Calu3 (cell line): ENCODE measurements at places on chromosomes 13 and 19. TPM values are rescaled to one million over a fixed set of nuclear protein-coding genes. Genes with fewer than 3 reads are reported as not detected.

GRCh38 chr13:29709407-29710069, 114.0 kb upstream of the SLC7A1 start:
- no peak overlapping the region for H3K4me3 ChIP-seq
- no peaks in the 10 kb centered on the region for H3K36me3 ChIP-seq
- peaks cover 31% of the 10 kb centered on the region for H3K27me3 ChIP-seq
- H3K4me1 ChIP-seq, result no peaks in the 10 kb centered on the region

- no peaks in the 10 kb centered on the region for H3K27me3 ChIP-seq
- peaks cover 55% of the 10 kb centered on the region for H3K4me1 ChIP-seq
- peak; percentile 41 for DNase-seq
- peak overlapping the region; percentile 82 for H3K4me3 ChIP-seq
- H3K27ac ChIP-seq, result peak overlapping the region; percentile 72
Observed at GRCh38 chr19:51689751-51690453, 3.2 kb upstream of the SPACA6 start.

Gene DHDH
- total RNA-seq, result 2.1 and 5.3 TPM in 2 replicates

GRCh38 chr19:55070466-55071128, 5.1 kb upstream of the EPS8L1 start:
- H3K4me3 ChIP-seq, result peak overlapping the region; percentile 7
- peaks cover 13% of the 10 kb centered on the region for H3K27me3 ChIP-seq
- H3K4me1 ChIP-seq, result peaks cover 38% of the 10 kb centered on the region
- H3K27ac ChIP-seq, result peak overlapping the region; percentile 61

- no peak for DNase-seq
- peaks cover 11% of the 10 kb centered on the region for H3K36me3 ChIP-seq
- no peaks in the 10 kb centered on the region for H3K27me3 ChIP-seq
- no peak overlapping the region for H3K4me3 ChIP-seq
- no peak overlapping the region for H3K27ac ChIP-seq
Observed at GRCh38 chr19:38009650-38010242, 102.7 kb downstream of the SIPA1L3 start.

Gene MYPOP
- 11.9 and 13.1 TPM in 2 replicates for total RNA-seq

DNA sequence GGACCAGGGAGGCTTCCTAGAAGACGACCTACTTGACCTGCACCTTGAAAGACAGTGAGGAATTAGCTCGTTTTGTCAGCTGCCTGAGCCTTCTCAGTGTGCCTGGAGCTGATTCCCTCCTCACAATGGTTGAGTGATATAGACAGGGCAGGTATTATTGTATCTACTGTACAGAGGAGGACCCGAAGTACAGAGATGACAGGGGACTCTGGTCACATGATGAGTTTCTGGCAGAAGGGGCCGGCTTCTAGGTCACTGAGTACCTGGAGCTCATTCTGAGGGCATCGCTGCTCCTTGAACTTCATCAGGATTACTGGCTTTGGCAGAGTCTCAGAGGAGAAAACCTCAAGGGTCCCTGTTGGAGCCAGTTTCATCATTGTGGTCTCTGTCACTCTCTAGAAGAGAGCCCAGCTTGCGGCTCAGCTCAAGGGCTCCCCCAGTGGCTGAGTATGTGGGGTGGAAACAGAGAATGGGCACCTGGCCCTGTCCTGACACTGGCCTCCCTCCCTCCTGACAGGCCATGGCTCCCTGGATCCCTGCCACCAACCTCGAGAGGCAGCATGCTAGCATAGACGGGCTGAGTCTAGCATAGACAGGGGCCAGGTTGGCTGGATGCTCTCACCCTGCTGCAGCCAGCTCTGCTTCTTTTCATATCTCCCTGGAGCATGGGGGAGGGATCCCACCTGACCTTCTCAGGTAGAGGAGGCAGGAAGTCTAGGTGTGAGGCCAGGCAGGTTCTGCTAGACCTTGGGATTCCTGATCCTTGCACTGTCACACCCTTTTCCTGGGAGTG, 38.7 kb downstream of the NFIX start:
- H3K4me3 ChIP-seq, result no peak overlapping the region
- H3K27me3 ChIP-seq, result no peaks in the 10 kb centered on the region
- peaks cover 51% of the 10 kb centered on the region for H3K4me1 ChIP-seq
- peak; percentile 75 for DNase-seq
- H3K27ac ChIP-seq, result no peak overlapping the region
- peaks cover 4% of the 10 kb centered on the region for H3K36me3 ChIP-seq

DNA sequence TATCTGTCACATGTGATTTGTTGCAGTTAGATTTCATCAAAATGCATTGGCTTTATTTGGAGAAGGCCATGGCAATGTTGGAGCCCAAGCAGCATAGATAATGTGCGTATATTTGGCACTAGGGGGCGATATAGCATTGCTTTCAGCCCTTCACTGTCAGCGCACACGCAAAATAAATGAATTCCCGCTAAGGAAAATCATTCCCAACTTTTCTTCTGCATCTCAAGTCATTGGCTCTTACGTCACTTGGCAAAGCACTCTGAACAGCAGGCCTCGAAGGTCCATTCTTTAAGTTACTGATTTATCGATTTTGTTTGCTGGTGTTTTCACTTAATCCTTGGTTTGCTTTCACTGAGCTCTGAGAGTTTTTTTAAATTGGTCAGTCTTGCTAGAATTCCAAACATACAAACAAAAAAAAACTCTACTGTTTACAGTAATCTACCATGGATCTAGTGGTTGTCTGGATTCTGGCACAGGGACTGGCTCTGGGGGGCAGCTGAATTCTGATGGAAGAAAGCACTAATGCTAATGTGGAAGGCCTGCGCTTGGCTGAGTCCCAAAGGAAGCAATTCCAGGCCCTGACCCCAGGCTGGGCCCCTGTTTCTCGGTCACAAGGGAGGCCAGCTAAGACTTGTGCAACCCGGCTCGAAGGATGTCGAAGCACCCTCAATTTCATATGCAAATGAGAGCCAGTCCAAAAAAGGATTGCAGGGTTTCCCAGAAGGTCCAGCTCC, 97.7 kb upstream of the IPO5 start:
- no peaks in the 10 kb centered on the region for H3K36me3 ChIP-seq
- peak; percentile 2 for DNase-seq
- no peak overlapping the region for H3K4me3 ChIP-seq
- peaks cover 10% of the 10 kb centered on the region for H3K4me1 ChIP-seq
- no peak overlapping the region for H3K27ac ChIP-seq

GRCh38 chr13:75145927-75146326, 336.0 kb downstream of the TBC1D4 start:
- H3K36me3 ChIP-seq, result no peaks in the 10 kb centered on the region
- no peak for DNase-seq
- no peak overlapping the region for H3K27ac ChIP-seq
- H3K27me3 ChIP-seq, result peaks cover 13% of the 10 kb centered on the region

Gene C19orf85
- not detected in 2 replicates for total RNA-seq

DNA sequence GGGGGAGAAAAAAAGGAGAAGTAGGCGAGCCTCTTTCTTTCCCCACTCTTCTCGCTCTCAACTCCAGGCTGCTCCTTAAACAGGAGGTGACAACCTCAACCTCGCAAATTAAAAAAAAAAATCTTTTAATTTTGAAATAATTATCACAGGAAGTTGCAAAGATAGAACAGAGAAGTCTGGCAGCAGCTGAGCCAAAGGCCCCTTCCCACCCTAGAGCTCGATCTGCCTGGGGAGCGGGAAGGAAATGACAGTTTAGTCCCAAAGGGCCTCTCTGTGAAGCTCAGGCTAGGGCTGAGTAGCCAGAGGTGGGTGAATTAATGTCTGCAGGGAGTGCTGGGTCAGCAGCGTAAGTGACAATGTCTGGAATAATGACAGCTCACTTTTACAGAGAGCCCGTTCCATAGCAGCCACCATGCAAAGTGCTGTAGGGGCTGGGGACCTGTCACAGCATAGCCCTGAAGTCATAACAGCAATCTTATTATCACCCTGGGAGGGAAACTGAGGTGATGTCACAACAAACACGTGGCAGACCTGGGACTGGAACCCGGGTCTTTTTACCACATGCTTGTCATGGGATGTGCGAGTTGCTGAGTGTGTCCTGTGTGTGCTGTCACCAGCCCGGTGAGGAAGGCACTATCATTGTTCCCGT, 8.8 kb upstream of the CD22 start:
- no peak overlapping the region for H3K27ac ChIP-seq
- peaks cover 34% of the 10 kb centered on the region for H3K4me1 ChIP-seq
- DNase-seq, result no peak
- no peaks in the 10 kb centered on the region for H3K27me3 ChIP-seq

Gene LILRA5
- total RNA-seq, result not detected in 2 replicates
